ENCODE measurements at places on chromosomes 2 and 18. TPM values are rescaled to one million over a fixed set of nuclear protein-coding genes. Genes with fewer than 3 reads are reported as not detected.

MDH1B gene
- total RNA-seq: 0.51 TPM

ATOH8 gene
- total RNA-seq: not detected

ABCB11 gene
- total RNA-seq: not detected

SNTG2 gene
- total RNA-seq: not detected

ZNF892 gene
- 12.0 TPM for total RNA-seq

EN1 gene
- total RNA-seq: 0.33 TPM

FBXO36 gene
- total RNA-seq: 0.75 TPM

M1AP gene
- total RNA-seq: 0.94 TPM

ITPRIPL1 gene
- 1.3 TPM for total RNA-seq

RPRM gene
- total RNA-seq: not detected

NLRC4 gene
- total RNA-seq: not detected

KCNF1 gene
- total RNA-seq: 0.54 TPM

TNFAIP6 gene
- total RNA-seq: 0.50 TPM

RDH14 gene
- total RNA-seq: 16.8 TPM

SCYGR4 gene
- not detected for total RNA-seq

CMPK2 gene
- total RNA-seq: 0.50 TPM

ZNF385B gene
- total RNA-seq: 1.2 TPM

LBH gene
- 1.2 TPM for total RNA-seq

TMEM214 gene
- 90.1 TPM for total RNA-seq

MYO5B gene
- total RNA-seq: 31.7 TPM

RFX8 gene
- 0.82 TPM for total RNA-seq

CHPF gene
- 274 TPM for total RNA-seq

RAB6D gene
- total RNA-seq: not detected

RAD51AP2 gene
- total RNA-seq: 0.35 TPM

LIMS2 gene
- 0.42 TPM for total RNA-seq

GPR45 gene
- not detected for total RNA-seq

FKBP7 gene
- 0.99 TPM for total RNA-seq

ANKRD53 gene
- not detected for total RNA-seq

ACTG2 gene
- 2.2 TPM for total RNA-seq

ALPG gene
- total RNA-seq: not detected

DYSF gene
- total RNA-seq: 28.9 TPM

ELOA2 gene
- not detected for total RNA-seq

PROM2 gene
- total RNA-seq: 73.5 TPM

WNT6 gene
- total RNA-seq: not detected

CCDC195 gene
- not detected for total RNA-seq

SCN7A gene
- not detected for total RNA-seq

CYP26B1 gene
- total RNA-seq: 0.50 TPM

NDUFAF7 gene
- 9.3 TPM for total RNA-seq

TMEM200C gene
- total RNA-seq: not detected

C2orf72 gene
- not detected for total RNA-seq

PDCD1 gene
- not detected for total RNA-seq

SERPINB13 gene
- 12.4 TPM for total RNA-seq

AGAP1 gene
- total RNA-seq: 33.2 TPM

ECEL1 gene
- not detected for total RNA-seq

SNORC gene
- total RNA-seq: 1.5 TPM

SELENOI gene
- total RNA-seq: 42.7 TPM

LYPD6 gene
- total RNA-seq: 0.33 TPM

ATG16L1 gene
- total RNA-seq: 33.3 TPM

TTLL4 gene
- total RNA-seq: 37.4 TPM
